ENCODE measurements at places on chromosomes 5 and 9.
A peak's percentile ranks its signal among the peaks of the same experiment; 100 is the strongest.

GRCh38 chr5:12323637-12324229 lies 419.5 kb upstream of the CTNND2 start:
- DNase-seq = no peak

DNA sequence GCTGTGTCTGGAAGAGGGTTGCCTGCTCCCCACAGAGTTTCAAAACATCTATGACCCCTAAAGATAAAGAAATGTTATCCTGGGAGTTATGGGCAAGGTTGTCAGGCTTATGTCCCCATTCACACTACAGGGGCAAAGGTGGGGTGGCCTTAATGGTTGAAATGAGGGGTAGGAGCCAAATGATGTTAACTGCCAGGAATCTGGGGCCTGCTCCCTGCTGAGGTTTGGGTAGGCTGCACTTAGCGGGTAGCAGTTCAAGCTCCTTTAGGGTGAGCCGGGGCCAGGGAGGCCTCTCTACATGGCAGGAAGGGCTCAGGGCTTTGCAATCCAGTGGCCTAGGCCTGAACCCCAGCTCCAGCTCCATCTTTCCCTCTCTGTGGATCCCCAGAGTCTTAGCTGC lies 3.0 kb downstream of the FGF18 start:
- no peak for DNase-seq

DNA sequence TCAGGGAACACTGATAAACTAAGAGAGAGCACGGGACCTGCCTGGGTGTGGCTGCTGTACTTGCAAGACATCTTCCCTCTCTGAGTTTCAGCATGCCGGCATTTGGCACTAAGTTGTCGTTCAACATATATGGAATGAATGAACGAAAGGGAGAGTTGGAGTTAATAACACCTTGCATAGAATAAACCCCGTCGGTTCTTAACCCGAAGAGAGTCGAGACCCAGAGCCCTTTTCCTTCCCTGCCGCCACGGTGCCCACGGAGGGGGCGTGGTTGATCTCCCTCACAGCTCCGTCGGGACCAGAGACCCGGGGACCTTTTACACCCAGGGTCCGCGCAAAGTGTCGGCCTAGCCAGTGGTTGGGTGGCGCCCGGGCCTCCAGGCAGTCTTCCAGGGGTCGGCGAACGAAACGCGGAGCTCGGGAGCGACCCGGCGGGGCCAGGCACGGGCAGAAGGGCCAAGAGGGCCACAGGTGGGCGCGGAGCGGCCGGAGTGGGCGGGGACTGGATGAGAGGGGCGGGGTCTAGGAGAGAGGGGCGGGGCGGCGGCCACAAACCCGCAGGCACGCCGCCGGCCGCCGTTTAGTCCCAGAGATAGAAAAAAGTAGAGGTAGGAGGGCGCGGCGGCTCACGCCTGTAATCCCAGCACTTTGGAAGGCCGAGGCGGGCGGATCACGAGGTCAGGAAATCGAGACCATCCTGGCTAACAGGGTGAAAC lies 735 bp upstream of the RPL26L1 start:
- DNase-seq = peak; percentile 42

DNA sequence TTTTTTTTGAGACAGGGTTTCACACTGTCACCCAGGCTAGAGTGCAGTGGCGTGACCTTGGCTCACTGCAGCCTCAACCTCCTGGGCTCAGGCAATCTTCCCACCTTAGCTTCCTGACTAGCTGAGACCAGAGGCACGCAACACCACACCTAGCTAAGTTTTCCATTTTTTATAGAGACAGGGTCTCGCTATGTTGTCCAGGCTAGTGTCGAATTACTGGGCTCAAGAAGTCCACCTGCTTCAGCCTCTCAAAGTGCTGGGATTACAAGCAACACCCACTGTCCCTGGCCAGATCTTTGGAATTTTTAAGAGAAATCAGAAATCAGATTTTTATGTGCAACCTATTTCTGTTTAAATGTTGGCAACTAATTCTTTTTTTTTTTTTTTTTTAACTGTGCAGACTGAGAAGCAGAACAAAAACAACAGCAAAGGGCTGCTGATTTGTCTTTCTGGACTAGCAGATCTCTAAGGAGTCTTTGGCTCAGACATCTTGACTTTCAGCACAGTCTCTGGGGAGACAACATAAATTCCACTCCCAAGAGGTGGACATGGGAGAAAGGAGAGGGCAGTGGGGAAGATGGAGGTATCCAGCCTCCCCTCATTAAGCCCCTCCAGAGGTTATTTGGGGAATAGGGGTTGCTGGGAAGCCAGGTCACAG lies 54.4 kb upstream of the FABP6 start:
- no peak for DNase-seq

DNA sequence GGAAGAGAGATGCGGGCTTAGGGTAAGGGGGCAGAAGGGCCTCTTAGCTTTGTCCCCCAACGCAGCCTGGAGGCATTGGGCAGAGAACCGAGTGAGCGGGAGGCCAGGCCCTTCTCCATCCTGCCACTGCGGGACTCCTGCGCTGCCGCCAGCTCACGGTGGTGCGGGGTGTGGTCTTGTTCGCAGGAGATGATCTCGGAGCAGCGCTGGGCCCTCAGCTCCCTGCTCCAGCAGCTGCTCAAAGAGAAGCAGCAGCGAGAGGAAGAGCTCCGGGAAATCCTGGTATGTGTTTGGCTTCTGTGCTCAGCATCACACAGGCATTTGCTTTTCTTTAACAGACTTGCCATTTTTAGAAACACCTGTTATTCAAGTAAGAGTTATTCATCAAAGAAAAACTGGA lies 41.3 kb downstream of the LRSAM1 start:
- DNase-seq = no peak

GRCh38 chr5:6202149-6202967 lies 176.0 kb downstream of the MED10 start:
- no peak for DNase-seq

GRCh38 chr5:156479849-156480248 lies 152.9 kb downstream of the SGCD start:
- no peak for DNase-seq

GRCh38 chr5:127337876-127338275 lies 47.3 kb downstream of the MEGF10 start:
- DNase-seq = no peak

DNA sequence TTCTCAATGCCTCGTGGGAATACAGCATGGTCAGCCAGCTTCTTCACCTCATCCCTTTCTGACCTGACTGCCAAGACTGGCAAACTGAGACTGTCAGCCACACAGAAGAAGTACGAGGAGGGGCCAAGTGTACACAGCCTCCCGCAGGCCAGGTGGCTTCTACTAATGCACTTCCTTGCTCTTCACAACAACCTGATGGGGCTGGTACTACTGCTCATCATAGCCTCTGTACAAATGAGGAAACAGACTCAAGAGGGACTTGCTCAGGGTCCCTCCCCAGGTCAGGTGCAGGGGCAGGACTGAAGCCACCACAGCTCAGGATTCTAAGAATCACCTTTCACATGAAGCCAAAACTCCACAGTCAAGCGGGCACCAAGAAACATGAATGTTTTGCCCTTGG lies 21.3 kb downstream of the NIPAL4 start:
- DNase-seq = no peak

- no peak for DNase-seq
Observed at GRCh38 chr9:36470643-36471290, 70.7 kb upstream of the RNF38 start.

DNA sequence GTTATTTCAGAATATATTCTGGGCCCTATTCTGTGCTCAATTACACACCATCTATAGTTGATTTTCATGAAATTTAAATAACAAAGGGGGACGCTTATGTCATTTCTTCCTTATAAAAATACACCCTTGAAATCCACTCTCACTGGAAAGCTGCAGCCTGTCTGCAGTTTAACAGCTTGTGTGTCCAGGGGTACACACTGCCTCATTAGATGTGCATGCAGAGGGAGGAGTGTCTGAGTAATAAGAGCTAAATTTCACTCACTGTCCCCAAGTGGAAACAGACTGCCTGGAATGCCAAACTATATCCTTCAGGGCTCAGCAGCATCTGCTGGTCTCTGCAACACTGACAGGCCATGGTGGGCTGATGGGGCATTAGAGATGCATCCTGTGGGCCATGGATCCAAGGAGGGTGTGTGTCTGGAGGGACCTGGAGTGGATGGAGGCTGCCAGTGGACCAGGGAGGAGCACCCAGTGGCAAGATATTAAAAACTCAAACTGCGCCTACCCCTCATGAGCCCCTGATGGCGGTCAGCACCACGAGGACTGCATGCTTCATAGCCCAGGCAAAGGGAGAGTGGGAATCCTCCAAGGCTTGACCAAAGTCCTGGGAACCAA lies 15.8 kb upstream of the TIFAB start:
- no peak for DNase-seq

DNA sequence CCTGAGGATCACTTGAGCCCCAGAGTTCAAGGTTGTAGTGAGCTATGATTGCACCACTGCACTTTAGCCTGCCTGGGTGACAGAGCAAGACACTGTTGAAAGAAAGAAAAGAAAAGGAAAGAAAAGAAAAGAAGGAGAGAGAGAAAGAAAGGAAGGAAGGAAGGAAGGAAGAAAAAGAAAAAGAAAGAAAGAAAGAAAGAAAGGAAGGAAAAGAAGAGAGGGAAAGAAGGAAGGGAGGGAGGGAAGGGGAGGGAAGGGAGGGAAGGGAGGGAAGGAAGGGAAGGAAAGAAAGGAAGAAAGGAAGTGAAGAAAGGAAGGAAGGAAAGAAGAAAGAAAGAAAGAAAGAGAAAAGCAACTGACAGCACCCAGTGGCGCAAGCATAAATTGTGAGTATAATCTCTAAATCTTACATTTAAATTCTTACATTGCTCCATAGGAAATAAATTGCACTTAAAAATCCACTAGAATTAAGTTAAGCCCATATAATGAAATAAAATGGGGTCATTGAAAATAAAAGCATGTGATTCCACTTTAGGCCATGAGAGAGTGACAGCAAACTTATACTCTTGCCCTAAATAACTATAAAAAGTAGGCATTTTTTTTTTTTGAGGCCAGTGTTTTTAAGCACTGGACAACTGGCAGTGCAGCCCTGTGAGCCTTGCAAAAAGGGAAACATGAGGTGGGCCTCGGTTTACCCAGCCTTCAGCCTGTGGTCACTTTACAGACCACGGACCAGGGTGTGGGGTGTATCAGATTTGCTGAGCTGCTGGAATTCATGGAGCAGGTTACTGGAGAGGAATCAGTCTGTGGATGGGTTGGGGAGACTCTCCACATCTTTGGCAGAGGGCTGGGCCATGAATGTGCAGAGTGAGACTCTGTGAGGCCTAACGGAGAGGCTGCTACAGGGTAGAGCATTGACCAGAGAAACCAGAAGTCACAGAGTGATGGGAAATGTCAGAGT lies 175.5 kb downstream of the TTLL11 start:
- no peak for DNase-seq

- no peak for DNase-seq
Observed at GRCh38 chr5:154712518-154713437, 42.4 kb upstream of the LARP1 start.

DNA sequence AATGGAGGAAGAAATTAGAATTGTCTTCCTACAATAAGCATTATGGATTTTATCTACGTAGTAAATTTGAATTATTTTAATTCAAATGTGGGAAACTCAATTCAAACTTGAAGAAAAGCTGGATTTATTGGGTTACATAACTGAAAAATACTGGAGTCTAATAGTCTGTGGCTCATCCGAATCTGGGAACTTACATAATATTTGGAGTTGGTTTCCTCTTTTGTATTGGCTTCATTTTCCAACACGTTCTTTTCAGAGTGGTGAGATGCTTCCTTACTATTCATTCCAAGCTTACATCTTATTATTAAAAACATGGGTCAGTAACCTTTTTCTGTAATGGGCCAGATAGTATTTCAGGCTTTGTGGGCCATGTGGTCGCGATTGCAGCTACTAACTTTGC lies 164.8 kb downstream of the ARHGAP26 start:
- no peak for DNase-seq

DNA sequence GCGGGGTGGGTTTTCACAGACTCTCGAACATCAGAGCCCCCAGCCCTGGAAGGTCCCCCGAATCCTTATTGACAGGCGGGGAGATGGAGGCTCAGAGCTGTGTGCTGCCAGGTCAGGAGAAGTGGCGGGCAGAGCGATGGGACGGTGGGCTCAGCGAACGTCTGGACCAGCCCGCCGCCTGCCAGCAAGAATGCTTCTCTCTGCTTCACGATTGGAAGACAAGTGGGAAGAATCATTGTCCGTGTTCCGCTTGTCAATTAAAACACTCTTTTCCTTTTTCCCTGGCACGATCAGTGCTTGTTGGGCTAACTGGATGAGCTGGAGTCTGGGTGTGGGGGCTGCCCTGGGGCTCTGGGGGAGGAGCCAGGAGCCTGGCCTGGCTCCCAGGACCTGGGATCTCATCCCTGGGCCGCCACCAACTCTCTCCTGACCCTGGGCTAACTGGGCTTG lies 1.6 kb downstream of the COL5A1 start:
- no peak for DNase-seq

GRCh38 chr5:135708481-135709207 lies 125.8 kb upstream of the SLC25A48 start:
- no peak for DNase-seq

DNA sequence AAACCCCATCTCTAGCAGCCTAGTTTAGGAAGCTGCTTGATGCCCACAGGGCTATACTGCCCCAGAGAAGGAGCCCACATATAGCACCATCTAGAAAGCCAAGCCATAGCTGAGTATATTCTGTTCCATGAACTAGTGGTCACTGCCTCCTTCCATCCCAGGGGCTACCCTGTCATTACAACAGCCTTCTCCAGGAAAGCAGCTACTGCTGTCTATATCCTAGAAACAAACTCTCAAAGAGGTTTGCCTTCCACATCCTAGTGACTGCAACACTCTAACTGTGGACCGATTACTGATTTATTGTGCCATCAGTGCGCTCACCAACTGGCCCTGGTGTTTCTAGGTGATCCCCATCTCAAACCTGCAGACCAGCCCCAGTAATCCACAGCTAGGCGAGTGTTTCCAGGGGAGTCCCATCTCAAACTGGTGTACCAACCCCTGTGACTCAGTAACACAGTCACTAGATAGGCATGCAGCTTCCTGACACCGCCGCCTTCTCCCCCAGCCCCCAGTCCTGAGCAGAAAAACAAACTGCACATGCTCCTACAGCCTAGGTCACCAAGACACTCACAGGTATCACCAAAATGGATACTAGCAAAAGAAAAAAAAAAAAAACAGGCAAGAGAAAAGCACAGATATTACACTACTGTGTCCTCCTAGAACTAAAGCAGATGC lies 14.8 kb downstream of the SPTLC1 start:
- no peak for DNase-seq
